ENCODE measurements at places on chromosomes 2 and 18.

- DNase-seq = no peak
These were observed 382.2 kb upstream of the TRIB2 start for GRCh38 chr2:12334412-12334966.

GRCh38 chr2:235934059-235934773 lies 234.0 kb downstream of the GBX2 start:
- DNase-seq = no peak

GRCh38 chr2:238092486-238093035 lies 7.6 kb upstream of the ESPNL start:
- no peak for DNase-seq

DNA sequence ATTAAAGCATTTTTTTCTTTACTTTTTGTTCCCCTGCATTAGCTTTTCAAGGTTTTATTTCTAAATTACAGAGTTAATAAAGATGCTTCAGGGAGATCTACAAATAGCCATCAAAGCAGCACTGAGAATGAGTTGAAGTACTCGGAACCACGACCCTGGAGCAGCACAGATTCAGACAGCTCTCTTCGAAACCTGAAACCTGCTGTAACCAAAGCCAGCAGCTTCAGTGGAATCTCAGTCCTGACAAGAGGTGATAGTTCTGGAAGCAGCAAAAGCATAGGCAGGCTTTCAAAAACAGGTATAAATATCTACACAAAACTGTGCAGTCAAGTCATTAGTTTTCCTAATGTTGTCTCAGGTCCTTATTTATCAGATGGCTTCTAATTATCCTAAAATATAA lies 102.8 kb upstream of the UBXN4 start:
- DNase-seq = no peak

DNA sequence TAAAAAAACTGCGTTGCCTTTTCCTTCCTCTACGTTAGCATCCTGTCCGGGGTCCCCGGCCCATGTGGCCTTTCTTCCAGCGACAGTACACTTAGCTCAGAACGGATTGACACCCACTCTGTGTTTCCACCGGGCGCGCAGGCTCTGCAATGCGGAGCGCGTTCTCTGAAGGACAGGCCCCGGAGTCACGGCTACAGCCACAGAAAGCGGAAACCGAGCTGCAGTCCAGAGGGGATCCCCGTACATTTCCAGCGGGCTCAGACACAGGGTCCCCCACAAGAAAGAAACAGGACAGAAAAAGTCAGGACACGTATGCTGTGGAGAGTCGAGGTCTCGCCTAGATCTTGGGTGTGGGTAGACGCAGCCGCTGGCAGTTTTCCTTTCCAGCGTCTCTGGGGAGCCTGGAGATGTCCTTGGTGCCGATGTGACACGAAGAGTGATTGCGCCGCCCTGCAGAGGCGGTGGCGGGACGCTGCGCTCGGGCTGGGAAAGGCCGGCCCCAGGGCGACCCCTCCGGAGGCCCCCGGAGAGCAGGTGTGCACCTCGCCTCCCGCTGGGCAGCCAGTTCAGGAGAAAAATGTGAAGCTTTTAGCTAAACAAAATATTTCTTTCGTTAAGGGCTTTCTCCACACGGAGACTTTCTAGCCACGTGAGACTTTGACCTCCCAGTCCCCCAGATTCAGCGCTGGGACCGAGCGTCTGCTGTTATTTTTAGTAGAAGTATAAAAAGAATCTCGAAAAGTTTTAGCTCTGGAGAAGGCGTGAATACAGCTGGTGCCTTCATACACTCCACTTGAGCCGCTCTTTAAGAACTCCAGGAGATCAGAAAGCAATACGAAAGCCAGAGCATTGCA lies 1.3 kb upstream of the ACKR3 start:
- peak; percentile 38 for DNase-seq

GRCh38 chr2:99478632-99479031 lies 11.2 kb downstream of the REV1 start:
- DNase-seq = no peak

DNA sequence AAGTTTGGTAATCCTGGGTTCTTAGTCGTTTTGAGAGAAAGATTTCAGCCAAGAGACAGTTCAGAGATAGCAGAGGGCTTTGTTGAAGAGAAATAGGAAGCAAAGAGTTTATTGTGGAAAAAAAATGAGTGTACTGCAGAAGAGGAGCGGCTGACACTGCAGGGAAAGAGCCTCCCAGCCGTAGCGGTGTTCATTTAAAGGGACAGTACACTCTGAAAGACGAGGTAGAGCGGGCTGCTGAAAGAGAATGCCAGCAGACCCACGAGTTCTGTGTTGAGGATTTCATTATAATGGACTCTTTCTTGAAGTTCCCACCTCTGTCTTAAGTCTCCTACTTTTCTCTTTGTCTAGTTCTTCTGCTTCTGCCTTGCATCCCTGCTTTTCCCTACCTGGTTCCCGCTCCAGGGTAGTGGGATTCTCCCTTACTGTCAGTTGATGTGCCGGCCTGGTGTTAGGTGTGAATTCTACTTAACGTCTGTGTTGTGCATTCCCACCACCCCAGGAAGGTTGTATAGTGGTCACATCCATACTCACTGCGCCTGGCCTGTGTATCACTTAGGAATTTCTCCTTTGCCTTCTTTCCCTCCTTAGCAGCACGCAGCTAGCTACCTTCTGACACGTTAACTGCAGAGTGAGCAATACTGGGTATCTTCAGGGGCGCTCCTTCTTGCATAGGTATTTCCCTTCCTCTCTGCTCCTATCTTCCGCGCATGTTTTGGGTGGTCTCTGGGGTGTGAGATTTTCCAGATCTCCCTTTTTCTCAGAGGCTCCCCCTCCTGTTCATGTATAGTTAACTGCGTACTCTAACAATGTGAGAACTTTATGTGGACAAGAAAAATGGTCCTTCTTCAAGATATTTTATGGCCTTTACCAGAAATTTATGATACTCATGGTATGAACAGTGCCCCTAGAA lies 164.5 kb downstream of the PTH2R start:
- DNase-seq = no peak

DNA sequence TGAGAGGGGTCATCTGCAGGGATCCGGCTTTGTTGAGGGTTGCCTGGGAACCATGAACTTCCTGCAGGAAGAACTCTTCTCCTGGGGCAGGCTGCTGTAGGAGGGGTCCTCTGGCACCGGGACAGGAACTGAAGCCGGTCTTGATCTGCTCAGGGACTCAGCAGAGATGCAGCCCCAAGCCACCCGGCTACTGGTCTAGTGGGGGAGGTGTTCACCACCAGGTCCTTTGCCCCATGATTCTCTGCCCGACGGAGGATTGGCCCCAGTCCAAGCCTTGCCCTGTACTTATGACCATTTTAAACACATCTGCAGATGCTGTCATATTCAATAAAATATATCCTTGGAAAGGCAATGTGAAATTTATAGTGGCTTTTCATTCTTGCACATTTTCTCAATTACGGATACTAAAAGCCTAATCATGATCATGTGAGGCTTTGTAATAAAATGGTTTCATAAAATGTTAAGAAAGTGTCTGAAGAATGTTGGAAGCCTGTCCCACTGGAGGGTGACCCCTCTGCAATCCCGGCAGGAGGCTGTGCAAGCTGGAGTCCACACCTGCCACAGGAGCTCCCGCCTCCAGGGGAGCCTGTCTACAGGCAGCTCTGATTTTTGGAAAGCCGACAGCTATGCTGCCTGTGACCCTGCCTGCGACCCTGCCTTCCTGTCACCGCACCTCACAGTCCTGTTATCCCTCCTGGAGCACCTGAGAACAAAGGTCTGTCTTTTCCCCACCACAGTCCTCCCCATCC lies 98.8 kb upstream of the TAF1B start:
- no peak for DNase-seq

DNA sequence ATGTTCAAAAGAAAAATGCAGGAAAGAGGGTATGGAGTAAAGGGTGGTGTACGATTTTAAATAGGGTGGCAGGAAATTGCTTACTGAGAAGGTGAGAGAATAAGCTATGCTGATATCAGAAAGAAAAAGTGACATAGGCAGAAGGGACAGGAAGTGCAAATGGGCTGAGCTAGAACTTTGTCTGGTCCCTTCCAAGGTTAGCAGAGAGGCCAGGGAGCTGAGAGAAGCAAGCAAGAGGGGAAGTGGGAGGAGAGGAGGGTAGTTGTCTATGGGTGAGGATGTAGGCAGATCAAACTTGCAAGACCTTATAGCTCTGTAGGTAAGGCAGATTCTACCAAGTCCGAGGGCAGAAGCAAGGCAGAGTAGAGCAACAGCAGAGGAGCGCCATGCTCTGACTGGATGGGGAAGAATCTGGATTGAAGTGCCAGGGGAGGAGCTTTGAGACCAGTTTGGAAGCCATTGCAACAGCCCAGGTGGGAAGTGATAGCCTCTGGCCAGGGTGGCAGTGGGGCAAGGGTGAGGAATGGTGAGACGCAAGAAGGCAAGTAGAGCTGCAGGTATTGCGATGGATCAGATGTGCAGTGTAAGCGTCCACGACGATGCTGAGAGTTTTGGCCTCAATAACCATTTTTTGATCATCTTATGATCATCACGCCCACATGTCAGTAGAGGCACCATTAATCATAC lies 134.4 kb upstream of the APCDD1 start:
- DNase-seq = no peak

DNA sequence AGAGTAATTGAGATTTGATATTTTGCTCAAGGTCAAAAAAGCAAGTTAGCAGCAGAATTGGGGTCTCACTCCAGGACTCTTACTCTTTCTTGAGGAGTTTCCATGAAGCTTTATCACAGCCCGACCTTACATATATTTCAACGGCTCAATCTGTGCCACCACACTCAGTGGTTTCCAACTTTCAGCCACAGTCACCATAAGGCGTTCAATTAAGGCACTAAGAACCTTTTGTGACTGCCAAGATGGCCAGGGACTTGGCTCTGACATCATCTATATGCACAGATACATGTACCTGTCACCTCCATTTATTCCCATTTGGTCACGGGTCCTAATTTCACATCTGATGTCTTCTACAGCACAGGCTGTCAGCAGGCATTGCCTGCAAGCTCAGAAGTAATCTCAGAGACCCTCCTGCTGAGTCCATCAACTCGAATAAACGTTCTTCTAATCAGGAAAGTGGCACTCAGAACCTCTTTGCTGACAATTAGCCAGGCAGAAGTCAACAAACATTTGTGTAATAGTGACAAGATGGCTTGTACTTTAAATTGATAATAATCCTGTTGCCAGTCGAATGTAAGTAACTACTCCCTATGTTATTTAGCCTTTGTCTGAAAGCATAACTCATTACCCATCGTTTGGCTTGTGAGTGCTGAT lies 16.1 kb downstream of the DYTN start:
- no peak for DNase-seq

DNA sequence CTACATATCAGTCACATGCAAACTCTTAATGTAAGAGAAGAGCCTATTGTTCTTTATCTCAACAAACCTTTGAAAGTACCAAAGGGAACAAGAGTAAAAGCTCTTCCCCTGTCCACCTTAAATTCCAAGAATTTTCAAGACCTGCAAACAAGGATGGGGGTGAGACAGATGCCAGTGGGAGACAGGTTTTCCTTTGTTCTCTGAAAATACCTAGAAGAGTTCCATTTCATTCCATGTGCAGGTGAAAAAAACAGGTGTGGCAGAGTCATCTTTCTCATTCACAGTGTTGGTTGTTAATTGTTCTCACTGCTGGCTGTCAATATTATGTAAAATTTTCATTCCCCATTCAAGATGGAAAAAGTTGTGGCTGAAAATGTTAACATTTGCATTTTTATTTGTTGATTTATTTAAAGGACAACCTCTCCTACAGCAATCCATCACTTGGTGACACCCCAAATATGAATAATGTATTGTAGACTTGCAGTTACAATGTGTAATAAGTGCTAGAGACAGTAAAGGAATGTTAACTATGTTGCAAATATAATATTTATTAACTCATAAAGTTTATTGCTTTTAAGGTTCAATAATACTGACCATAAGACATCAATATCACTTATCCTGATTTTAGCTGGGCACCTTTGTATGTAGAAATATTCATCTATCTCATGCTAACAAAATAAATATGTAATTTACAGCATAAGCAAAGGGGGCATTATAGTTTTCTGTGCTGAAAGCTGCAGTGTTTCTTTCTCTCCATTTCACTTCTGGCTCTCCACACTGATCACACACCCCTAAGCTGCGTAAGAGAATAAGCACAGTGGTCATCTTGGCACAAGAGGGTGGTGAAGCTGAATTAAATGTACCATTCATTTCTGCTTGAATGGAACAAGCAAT lies 347.0 kb downstream of the KIAA1328 start:
- DNase-seq = no peak

GRCh38 chr2:71502941-71503738 lies 49.8 kb downstream of the DYSF start:
- no peak for DNase-seq

- DNase-seq = no peak
These were observed 1.0 kb downstream of the IL1A start for GRCh38 chr2:112783187-112783714.

DNA sequence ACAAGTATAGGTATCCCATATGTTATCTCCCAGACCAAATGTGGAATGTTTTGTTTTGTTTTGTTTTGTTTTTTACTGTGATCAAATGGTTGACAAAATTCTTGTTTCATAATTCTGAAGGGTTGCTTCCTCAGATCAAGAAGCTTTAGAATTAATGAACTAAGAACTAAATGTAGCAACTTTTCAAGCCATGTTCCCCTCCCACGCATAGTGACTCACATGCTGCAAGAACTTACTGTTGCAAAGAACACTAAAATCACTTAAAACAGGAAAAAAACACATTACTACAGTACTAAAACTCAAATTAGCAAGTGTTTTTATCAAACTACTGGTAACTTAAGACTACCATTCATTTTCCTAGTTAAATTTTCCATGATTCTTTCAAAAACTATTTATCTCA lies 30.6 kb downstream of the HNRNPLL start:
- DNase-seq = no peak

DNA sequence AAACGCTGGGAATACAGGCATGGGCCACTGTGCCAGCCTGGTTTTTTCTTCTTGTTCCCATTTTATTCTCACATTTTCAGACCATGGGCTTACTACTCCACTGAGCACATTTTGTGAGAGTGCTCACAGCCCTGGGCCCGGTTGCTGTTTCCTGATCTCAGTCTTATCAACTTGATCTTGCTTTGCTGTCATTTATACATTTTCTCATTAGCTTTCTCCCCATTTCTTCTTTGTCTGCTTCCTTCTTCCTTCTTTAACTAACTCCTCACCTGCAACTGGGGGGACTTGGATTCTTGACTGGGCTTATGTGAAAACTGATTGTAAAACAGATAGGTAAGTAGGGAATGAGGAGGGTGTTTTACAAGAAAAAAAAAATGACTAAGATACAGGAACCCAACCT lies 117.3 kb downstream of the PLB1 start:
- DNase-seq = no peak

GRCh38 chr18:65943268-65943667 lies 192.5 kb downstream of the CDH7 start:
- no peak for DNase-seq

DNA sequence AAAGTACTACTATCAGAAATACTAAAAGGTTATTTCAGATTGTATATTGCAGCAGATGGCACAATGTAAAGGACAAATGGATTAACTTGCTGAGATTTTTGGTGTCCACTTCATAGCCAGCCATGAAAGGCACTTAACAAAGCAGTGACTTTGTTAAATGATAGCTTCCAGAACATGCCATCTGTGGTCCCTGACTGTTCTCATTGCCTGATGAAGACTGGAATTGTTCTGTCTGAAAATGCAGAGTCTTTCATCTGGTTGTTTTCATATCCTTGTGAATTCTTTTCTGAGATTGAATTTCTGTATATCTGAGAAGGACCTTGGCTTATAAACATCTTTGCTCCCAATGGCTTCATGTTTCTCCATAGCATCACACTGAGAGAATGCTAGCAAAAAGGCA lies 44.4 kb upstream of the LRRTM1 start:
- no peak for DNase-seq

Data from MM.1S (cell line).